ENCODE measurements at places on chromosomes 12 and 14.

DNA sequence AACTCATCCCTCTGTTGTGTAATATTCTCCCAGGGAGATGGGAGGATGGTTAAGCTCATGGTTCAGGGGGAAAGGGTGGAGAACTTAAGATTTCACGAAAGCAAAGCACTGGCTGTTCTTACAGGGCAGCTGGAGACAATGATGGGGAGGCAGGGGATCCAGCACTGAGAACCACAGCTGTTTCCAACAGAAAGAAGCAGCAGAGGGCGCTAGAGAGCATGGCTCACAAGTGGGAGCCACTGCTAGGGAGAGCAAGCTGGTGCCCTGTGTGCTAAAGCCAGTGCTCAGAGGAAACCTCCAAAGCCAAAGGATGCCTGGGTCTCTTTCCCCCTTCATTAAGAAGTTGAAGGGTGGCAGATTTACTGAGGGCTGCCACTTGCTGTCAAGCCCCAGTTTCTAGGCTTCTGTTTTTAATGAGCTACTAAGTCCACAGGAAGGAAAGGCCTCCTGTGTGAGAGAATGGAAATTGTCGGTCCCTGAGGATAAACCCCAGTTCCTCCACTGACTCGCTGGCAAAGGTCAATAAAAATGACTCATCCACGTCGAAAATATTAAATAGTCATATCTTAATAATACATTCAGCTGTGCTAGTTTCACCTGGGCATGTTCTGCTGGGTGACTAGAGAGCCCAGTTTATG is 199.7 kb downstream of the ANO2 start:
- peak; percentile 64 for DNase-seq

DNA sequence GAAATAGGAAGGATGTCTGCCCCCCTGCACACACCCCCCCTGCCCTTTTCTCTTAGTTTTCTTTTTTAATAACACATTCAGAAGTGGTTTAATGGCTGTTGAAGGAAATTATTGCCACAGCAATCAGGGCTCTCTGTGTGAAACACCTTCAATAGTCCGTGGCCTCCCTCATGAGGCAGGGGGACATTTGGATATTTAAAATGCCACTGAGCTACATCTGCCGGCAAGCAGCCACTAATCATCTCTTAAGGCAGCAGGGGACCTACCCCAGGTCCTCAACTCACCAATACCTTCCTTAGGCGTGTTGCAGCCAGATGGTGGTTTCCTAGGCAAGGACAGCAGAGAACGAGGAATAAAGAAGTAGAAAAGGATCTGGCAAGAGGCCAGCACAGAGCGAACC is 283.2 kb downstream of the TTC8 start:
- no peak for DNase-seq

DNA sequence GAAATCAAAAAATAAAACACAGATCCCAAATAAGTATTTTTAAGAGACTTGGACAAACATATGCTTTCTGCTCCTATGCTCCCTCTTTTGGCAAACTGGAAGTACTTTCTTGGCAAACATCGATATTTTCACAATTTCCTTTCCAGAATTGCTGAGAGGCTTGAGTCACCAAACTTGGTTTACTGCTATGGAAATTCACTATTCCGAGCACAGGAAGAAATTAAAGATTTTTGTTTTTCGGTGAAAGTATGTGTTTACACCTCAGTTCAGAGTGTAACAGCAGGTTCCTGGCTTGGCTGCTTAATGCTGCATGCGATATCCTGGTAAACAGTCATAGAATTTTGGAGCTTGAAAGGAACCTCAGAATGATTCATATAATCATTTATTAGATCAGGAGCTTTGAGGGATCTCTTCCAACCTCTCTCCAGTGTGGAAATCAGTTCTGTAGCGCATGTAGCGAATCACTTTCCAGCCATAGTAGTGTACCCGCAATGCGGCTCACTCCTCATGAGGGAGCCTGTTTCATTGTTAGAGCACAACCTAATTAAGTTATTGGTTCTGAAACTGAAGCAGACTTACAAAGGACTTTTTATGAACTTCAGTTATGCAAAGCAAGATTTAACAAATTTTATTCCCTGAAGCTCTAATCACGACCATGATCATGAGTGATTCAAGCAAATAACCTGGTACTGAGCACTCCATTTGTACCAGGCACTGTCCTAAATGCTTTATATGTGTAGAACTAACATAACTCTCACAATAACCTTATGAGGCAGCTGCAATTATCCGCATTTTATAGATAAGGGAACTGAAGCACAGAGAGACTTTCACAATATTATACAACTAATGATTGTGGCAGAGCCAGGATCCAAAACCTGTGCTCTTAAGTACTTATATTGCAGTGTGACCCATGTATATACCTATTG is 56.4 kb upstream of the ATP2A2 start:
- no peak for DNase-seq

DNA sequence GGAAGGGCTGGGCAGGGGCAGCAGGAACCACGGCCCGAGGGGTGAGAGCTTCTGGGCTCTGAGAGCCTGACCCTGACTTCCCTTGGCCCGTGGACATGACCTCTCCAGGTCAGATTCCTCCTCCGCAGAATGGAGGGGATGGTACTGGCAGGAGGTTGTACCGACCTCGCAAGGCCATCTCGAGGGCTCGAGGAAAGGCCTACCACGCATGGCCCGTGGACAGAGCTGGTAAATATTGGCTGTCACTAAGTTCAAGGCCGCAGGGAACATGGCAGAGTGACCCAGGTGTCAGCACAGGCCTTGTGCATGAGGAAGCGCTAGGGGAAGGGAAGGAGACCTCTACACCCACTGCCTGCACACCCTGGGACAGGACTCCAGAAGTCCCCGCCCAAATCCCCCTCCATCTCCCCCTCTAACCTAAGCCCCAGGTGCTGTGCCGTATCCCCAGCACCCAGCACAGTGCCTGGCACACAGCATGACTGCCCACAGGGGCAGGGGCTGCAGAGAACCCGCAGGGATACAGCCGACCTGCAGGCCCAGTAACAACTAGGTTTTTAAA is 54.9 kb upstream of the PPP2R5C start:
- DNase-seq: no peak

GRCh38 chr12:106919910-106920544 is 35.7 kb upstream of the TMEM263 start:
- no peak for DNase-seq

DNA sequence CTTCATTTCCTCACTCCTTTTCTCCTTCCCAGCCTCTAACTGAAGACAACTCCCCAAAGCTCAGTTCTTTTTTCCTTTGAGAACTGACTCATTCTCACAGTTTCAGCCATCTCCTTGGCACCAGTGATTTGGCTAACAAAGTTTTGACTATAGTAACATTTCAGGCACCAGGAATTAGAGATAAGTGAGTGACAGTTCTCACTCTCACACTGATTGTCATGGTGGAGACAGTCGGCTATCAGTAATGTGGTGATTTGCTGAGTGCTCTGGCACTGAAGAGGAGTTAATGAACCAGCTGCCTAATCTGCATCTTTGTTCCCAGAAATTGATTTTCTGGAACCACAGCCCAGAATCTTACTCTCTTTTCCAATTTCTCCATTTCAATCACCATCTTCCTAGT is 29.5 kb downstream of the HELB start:
- no peak for DNase-seq

- DNase-seq: no peak
Measured at GRCh38 chr14:50070230-50070629, 46.1 kb downstream of the VCPKMT start.

DNA sequence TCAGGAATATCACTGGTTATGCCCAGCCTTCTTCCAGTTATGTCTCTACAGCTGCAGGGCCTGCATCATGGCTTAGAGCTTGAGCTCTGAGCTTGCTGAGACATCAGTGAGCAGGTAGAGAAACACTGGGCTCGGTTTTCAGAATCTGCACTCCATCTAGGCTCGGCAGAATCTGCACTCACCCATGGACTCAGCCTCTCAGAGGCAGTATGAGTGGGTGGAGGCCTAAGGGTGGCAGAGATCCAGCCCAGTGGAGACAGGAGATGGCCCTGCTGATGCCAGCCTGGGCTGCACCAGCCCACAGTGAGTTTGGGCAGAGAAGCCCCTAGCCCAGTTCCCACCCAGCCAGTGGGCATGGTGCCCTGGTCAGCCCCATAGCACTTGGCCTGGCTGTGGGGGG is 12.8 kb downstream of the KRT80 start:
- no peak for DNase-seq

DNA sequence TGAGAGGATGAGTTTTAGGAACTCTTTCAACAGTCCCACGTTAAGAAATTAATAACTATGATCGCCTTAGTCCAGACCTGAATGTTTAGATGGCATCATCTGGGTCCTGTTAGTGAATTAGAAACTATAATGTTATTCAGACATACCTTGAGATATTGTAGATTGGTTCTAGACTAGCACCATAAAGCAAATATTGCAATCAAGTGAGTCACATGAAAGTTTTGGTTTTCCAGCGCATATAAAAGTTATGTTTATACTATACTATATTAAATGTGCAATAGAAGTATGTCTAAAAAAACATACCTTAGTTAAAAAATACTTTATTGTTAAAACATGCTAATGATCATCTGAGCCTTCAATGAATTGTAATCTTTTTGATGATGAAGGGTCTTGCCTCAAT is 106.6 kb upstream of the ATP2B1 start:
- no peak for DNase-seq

DNA sequence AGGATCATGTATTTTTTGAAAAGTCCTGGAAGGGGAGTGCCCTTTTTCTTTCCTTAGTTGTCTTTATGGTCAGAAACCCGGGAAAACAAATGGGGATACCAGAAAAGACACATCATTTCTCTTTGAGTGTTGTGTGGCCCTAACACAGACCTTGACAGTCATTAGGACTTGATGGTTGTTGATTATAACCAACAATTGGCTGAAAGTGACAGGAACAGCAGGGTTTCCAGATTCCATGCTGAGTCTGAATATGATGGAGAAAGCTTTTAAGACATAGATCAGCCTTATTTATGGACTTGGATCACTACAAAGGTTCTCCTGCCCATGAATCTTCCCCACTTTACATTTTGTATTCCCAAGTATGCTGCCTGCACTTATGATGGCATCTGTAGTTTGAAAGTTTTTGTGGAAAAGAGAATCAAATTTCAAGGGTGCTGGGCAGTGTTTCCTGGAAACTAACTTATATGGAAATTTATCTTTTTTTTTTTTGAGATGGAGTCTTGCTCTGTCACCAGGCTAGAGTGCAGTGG is 30.4 kb downstream of the POLR3B start:
- DNase-seq: no peak

DNA sequence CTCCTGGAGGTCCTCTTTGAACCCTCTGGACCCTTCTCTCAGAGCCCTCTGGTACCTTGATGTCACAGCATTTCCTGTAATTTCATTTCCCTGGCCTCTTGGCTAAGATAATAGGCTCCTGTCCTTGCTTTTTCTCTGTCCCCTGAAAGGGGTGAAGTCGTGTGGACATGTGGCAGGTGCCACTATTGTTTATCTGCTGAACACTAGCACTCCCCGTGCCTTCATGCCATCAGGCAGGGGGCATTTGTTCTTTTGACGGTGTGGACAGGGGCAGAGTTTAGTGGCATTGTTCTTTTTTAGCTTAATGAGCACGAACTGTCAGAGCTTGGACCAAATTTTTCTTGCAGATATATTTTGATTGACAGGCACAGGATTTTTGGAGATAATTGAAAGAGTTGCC is 166.0 kb downstream of the RGS6 start:
- DNase-seq: no peak

GRCh38 chr14:36217732-36218131 is 41.2 kb upstream of the PTCSC3 start:
- DNase-seq: no peak

- DNase-seq: no peak
Measured at GRCh38 chr14:103144085-103144484, 20.8 kb downstream of the TNFAIP2 start.

Measured in stimulated activated CD4-positive, alpha-beta T cell treated with anti-CD3 and anti-CD28 coated beads, Interleukin-2, amount 100 ng/mL, for 48 hours (primary cell).